ENCODE measurements at places on chromosomes 12 and 14.

DNA sequence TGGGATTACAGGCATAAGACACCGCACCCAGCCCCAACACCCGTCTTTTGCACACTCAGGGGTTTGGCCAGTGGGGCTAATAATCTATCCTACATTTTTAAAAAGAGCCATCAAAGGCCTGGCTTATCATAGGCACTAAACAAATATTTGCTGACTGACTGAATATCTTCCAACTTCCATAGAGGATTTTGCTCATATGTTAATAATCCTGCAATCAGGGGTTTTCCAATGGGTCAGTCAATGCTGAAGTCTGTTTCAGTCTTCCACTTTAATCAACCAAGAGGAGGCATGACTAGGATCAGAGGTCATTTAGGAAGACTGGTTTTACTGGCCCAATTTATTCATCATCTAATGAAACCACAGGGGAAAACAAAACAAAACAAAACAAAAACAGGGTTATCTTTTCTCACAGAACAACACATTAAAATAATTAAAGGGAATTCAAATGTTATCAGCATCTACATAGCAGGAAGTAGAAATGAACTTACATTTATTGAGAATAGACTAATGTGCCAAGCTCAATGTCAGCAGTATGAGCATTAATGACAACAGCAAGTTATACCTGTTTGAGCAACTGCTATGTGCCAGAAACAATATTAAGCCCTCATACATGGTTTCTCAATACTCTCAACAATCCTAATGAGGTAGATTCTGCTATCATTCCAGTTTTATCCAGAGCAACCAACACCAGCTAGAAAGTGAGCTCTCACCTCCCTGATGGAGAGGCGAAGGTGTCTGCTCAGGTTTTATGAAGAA lies 372.2 kb downstream of the EGLN3 start:
- no peak for DNase-seq
- H3K36me3 ChIP-seq, result no peaks in the 10 kb centered on the region
- H3K4me1 ChIP-seq, result no peaks in the 10 kb centered on the region
- H3K27me3 ChIP-seq, result no peaks in the 10 kb centered on the region

DNA sequence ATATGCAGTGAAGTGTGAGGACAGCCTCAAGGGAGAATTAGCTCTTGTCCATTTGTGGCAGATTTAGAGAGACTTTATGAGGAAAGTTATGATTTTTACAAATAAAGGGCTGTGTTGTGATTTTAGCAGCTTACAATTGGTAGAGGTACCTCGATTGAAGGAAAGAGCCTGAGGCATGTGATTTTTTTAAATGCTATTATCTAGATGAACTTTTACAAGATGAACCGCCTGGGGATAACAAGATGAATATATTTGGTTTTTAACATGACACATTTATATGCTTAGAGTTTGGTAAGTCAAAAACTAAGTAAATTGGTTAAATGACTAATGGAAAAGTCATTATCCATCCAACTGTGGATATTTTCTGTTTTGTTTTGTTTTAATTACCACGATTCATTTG lies 52.6 kb downstream of the AEBP2 start:
- no peak overlapping the region for H3K27ac ChIP-seq
- no peak overlapping the region for H3K4me3 ChIP-seq
- peaks cover 19% of the 10 kb centered on the region for H3K36me3 ChIP-seq
- H3K27me3 ChIP-seq, result no peaks in the 10 kb centered on the region

GRCh38 chr14:61749867-61750266 lies 12.4 kb upstream of the SNAPC1 start:
- peak overlapping the region; percentile 86 for H3K4me3 ChIP-seq
- no peak for DNase-seq

DNA sequence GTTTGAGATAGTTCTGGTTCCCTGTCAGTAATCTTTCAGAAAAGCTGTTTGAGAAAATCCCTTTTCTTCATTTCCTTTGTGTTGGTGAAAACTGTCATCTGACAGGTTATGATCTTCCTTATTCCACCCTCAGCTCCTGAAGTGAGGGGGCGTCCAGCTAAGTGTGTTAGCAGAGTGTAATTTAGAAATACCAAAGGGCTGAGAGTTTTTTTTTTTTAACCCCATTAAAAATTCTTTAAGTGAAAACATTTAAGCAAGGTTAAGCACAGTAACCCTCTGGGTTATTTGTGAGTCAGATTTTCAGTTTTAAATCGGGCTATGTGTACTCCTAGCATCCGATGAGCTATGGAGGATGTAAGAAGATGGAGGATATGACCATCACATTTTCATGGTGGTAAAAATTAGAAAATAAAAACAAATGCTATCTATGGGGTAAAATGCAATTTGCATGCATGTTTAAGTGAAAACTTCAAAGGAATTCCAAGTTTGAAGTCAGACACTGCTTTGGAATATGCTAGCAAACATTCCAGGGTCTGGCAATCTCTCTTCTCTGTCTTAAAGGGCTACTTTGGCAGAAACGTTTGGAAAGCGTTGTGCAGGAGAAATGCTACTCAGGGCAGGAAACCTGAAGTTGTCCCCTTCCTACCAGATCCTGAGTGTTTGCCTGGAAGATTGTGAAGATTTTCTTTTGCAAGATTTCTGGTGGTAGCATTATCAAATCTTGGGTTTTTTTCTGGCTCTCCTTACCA lies 197.0 kb upstream of the PRICKLE1 start:
- H3K4me3 ChIP-seq, result no peak overlapping the region
- no peaks in the 10 kb centered on the region for H3K36me3 ChIP-seq
- no peak overlapping the region for H3K27ac ChIP-seq
- peak; percentile 41 for DNase-seq
- peaks cover 14% of the 10 kb centered on the region for H3K4me1 ChIP-seq

GRCh38 chr12:116726694-116727093 lies 11.2 kb downstream of the SPRING1 start:
- H3K27me3 ChIP-seq, result no peaks in the 10 kb centered on the region
- no peaks in the 10 kb centered on the region for H3K4me1 ChIP-seq
- peaks cover 2% of the 10 kb centered on the region for H3K36me3 ChIP-seq
- H3K4me3 ChIP-seq, result no peak overlapping the region
- H3K27ac ChIP-seq, result no peak overlapping the region

DNA sequence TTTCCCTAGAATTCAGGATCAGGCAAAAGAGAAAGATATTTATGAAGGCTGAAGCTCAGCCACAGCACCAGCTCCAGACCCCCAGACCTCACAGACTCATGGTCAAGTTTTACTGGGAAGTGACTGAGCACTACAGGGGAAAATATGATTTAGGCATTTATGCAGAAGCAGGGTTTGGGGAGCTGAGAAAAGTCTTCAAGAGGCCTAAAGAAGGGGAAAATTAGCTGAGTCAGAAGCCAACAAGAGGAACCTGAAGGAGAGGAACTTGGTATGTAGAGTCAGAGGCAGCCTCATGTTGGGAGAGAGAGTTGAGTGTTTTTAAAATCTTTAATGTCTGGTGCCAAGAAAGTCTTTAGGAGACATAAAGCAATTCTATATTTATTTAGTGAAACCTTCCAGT lies 63.0 kb downstream of the FOS start:
- peaks cover 4% of the 10 kb centered on the region for H3K4me1 ChIP-seq
- no peaks in the 10 kb centered on the region for H3K36me3 ChIP-seq
- no peak for DNase-seq
